ENCODE measurements at places on chromosomes 11 and 22. TPM values are rescaled to one million over a fixed set of nuclear protein-coding genes. Genes with fewer than 3 reads are reported as not detected.

PLAAT2 gene
- total RNA-seq: not detected

PTPN5 gene
- 43.4 TPM for total RNA-seq

GSTT2B gene
- 4.6 TPM for total RNA-seq

TSGA10IP gene
- total RNA-seq: 0.69 TPM

PRODH gene
- total RNA-seq: 10.1 TPM

DUSP8 gene
- 8.8 TPM for total RNA-seq

RBMXL2 gene
- not detected for total RNA-seq

FERMT3 gene
- total RNA-seq: 2.3 TPM

GPHA2 gene
- not detected for total RNA-seq

PLAAT4 gene
- total RNA-seq: 10.6 TPM

TRMT112 gene
- 82.4 TPM for total RNA-seq

OR56B1 gene
- total RNA-seq: not detected

GRIK4 gene
- total RNA-seq: 8.5 TPM

IL18BP gene
- total RNA-seq: 2.8 TPM

JAML gene
- 0.92 TPM for total RNA-seq

KREMEN1 gene
- 7.2 TPM for total RNA-seq

GGTLC3 gene
- total RNA-seq: not detected

OTOG gene
- total RNA-seq: 0.23 TPM

C11orf71 gene
- 14.1 TPM for total RNA-seq

ACR gene
- not detected for total RNA-seq

NTM gene
- total RNA-seq: 224 TPM

GLYAT gene
- total RNA-seq: not detected

KRTAP5-11 gene
- not detected for total RNA-seq

CCDC81 gene
- 6.7 TPM for total RNA-seq

RAPSN gene
- not detected for total RNA-seq

RIN1 gene
- 1.4 TPM for total RNA-seq

KCNQ1OT1 gene
- 4.8 TPM for total RNA-seq

OR52N4 gene
- not detected for total RNA-seq

RTN4RL2 gene
- total RNA-seq: 0.46 TPM

MFRP gene
- 0.23 TPM for total RNA-seq

TOMT gene
- total RNA-seq: not detected

OR10D3 gene
- total RNA-seq: not detected

B4GAT1 gene
- total RNA-seq: 117 TPM

CCS gene
- 20.8 TPM for total RNA-seq

PIH1D2 gene
- 7.2 TPM for total RNA-seq

OR51I1 gene
- total RNA-seq: not detected

SPTBN2 gene
- total RNA-seq: 97.3 TPM

MED15 gene
- total RNA-seq: 17.3 TPM

DDX10 gene
- 25.8 TPM for total RNA-seq

TRIM34 gene
- total RNA-seq: 2.3 TPM

GPR83 gene
- 4.4 TPM for total RNA-seq

DTX4 gene
- total RNA-seq: 52.4 TPM

C11orf86 gene
- not detected for total RNA-seq

TH gene
- 8.5 TPM for total RNA-seq

GDPD4 gene
- total RNA-seq: not detected

MRGPRX2 gene
- not detected for total RNA-seq
